ENCODE measurements at places on chromosomes 11 and 22. TPM values are rescaled to one million over a fixed set of nuclear protein-coding genes. Genes with fewer than 3 reads are reported as not detected.
A peak's percentile ranks its signal among the peaks of the same experiment; 100 is the strongest.

DNA sequence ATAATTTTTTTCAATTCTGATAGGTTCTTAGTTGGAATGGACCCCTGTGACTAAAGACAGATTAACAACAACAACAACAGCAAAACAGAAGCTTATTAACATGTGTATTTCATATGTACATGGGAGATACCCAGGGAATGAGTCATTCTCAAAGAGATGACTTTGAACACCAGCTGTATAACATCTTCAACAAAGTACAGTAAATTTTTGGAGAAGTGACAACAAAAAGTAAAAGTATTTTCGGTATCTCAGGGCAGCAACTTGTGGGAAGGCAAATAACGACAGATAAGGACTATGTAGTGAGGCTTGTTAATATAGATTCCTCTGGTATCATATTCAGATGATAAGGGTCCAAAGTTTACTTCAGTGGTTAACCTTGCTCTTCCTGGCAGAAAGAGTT lies 573.4 kb upstream of the RAG2 start:
- no peak for DNase-seq

DNA sequence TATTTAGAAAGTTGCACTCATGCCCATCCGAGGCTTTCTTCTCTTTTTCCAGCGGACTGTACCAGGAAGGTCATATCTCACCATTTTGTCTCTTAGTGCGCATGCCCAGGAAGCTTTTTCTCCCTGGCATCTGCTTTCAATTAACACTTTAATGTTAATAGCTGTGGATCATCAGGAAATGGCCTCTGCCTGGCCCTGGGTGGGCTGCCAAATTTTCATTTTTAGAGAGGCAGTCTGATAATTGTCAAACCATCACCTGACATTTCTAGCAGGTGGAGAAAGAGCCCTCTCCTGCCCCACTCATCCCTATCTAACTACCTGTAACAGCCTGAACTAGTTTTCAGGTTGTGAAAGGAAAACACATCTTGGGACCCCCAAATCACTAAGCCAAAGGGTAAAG lies 257.4 kb upstream of the LRRC4C start:
- DNase-seq, result no peak

The ADORA2A gene
- polyA plus RNA-seq, result 8.5 TPM

The THY1 gene
- 14.4 TPM for polyA plus RNA-seq

GRCh38 chr11:60118338-60118737 lies 29.9 kb downstream of the MS4A2 start:
- no peak for DNase-seq

GRCh38 chr11:125939081-125939521 lies 6.7 kb upstream of the VSIG10L2 start:
- DNase-seq, result no peak

DNA sequence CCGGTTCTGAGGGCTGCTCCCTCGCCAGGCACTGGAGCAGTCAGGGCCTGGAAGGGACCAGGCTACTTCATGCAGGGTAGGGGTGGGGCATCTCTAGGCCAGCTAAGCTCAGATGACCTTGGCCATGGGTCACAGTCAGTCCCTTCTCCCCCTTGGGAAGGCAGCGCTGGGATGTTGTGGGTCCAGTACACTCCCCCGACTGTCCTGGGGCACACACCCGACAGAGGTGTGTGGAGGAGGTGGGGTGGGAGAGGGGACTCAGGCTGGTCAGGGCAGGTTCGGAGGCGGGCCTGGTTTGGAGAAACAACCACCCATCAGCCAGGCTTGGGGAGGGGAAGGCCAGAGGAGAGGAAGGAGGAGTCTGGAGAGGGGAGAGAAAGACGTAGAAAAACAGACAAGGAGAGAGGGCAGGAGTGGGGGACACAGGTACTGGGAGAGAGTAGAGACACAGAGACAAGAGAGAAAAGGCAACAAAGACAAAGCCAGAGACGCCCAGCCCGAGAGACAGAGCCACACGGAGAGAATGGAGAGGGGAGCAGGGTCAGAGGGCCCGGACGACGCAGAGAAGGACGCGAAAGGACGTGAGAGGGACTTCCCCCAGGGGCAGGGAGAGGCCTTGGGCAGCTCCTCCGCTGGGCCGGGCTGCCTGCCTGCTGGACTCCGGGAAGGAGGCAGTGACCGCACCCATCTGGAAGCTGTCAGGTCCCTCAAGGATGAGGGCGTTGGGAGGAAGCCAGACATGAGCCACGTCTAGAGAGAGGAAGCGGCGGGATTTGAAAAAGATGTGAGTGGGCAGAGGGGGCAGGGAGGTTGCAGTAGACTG lies 30.6 kb upstream of the TSKU start:
- DNase-seq, result peak; percentile 93

- DNase-seq, result no peak
These were observed 71.8 kb upstream of the TEAD1 start for GRCh38 chr11:12602421-12602820.

DNA sequence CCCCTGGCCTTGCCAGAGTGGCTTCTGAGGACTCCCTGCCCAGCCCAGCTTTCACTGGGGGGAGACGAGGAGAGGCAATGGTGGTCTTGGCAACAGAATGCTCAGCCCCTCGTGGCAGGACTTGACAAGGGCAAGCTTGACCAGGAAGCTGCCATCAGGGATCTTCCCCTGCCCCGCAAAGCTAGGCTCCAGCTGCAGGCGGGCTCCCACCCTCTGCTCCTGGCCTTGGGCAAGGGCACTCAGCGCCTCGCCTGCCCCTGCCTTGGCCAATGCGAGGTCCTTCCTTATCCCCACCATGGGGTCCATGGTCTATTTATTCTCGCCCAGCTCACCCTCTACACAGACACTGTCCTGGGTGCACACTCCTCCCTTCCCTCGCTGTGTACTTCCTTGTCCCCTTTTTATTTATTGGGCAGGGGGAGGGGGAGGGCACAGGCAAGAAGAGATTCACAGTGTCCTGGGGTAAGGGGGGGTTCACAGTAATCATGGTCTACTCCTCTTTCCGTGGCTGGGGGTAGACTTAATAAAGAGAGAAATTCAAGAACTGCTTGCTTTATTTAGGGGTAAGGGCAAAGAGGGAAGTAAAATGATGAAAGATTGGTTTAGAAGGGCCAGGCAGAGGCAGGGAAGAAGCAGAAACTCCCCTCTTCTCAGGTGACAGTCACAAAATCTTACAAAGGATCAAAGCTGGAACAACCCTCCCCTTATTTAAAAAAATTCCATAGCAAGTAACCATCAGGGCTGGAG lies 1.6 kb downstream of the GPHA2 start:
- no peak for DNase-seq

DNA sequence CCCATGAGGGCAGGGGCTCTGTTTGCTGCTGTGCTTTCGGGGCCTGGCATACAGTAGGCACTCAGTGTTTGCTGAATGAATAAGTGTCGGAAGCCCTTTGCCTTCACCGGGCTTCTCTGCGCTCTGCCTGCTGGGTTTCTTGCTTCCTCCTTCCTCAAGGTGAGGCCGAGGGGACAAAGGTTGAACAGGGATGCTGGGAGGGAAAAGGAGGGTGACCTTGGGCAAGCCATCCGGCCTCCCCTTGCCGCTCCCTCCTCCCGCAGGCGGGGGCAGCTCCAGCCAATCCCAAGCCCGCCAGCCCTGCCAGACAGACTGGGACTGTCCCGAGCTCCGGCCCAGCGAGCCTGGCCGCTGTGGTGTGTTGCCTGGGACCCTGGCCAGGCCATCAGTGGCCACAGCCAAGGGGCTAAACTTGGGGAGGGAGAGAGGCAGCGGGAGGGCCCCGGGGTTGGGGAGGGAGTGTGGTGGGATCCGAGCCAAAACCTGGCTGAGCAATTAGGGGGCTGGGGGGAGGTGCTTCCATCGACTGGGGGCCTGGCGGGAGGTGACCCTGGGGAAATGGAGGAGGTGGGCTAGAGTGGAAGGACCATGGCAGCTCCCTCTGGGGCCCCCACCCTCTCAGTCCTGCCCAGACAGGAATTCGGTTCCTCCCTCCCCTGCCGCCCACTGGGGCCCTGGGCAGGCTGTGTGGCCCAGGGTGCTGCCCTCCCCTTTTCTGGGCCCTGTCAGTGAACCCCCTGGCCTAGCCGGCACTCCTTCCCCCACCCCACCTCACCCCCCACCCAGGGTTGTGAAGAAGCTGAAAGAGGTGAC lies 3.4 kb upstream of the RCOR2 start:
- peak; percentile 67 for DNase-seq

- no peak for DNase-seq
These were observed 30.0 kb downstream of the NAT10 start for GRCh38 chr11:34135439-34135838.

The SLC39A13 gene
- polyA plus RNA-seq, result 80.5 TPM

DNA sequence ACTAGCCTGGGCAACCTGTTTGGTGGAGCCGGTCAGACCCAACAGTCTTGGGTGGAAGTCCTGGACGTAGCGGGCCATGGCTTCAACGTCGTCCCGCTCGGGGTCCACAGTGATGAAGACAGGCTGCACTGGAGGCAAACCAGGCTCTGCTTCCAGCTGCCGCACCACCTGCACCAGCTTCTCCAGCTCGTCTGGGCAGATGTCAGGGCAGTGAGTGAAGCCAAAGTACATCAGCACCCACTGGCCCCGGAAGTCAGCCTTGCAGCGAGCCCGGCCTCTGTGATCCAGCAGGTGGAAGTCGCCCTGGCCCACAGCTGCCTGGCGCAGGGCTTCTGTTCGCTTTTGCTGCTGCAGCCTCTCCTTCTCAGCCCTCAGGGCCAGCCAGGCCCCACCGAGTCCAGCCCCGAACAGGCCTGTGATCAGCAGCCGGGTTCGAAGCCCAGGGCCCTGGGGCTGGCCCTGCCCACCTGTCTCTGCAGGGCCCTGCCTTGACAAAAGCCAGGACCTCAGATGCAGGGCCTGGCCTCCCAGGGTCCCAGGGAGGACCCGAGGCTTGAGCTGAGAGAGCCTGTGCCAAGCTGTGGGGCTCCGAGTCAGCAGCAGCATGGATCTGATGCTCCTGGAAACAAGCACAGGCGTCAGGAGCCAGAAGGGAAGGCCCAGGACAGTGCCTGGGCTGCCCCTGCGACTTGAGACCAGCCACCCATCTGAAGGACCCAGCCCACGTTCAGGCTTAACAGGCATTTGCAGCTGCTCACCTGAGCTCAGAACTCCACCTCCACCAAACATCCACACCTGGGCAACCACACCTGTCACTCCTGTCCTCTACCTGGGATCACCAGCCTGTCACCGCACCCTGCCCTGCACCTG lies 1.4 kb downstream of the SCO2 start:
- no peak for DNase-seq

- no peak for DNase-seq
These were observed 15.7 kb upstream of the PAX6 start for GRCh38 chr11:31826536-31827438.

- DNase-seq, result peak; percentile 45
These were observed 121.9 kb downstream of the ARHGAP42 start for GRCh38 chr11:100808904-100809491.

GRCh38 chr22:35563211-35563610 lies 22.6 kb downstream of the RASD2 start:
- no peak for DNase-seq

DNA sequence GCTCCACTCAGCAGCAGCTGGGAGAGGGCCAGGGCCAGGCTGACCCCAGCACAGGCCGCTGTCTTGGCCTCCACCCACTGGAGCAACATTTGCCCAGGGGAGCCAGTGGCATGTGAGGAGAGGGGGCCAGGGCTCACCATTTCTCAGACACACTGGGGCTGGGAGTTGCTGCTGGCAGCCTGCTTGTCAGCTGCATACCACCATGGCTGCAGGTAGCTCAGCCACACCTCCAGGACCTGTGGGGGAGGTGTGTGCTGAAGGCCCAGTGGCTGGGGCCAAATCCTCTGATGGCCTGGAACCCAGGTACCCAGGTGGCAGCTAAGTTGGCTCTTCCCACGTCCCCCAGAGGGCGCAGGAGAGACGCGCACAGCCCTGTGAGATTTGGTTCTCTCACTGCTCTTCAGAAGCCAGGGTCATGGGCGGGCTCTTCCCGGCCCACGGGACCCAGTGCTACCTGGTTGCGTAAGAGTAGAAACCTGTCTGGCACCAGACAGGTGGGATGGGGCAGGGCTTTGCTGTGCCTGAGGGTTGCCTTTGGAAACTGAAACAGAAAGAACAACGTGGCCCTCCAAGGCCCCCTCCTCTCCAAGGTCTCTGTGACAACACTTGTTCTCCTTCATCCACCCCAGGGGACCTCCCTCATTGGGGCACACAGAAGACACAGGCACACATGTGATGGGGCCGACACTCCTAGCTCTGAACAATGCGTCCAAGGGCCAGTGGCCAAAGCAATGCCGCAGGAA lies 98.8 kb downstream of the MED15 start:
- peak; percentile 57 for DNase-seq

The TMPRSS4 gene
- 0.24 TPM for polyA plus RNA-seq

DNA sequence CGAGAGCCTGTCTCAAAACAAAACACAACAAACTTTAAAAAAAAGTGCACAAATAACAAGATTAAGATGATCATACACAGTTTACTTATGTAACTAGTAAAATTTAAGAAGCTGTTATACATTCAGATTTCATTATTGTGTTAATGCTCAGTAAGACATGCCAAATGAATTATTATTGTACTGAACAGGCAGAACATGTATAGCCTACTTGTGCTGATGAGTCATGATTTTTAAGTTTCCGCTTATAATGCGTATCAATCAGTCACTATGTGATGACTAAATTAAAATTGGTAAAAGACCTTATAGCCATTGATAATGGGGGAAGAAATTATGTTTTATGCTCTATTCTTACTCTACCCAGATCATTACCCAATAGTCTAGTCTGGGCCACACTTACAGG lies 20.5 kb upstream of the EXPH5 start:
- no peak for DNase-seq

- no peak for DNase-seq
These were observed 1.7 kb upstream of the SLC25A1 start for GRCh38 chr22:19180234-19180633.

DNA sequence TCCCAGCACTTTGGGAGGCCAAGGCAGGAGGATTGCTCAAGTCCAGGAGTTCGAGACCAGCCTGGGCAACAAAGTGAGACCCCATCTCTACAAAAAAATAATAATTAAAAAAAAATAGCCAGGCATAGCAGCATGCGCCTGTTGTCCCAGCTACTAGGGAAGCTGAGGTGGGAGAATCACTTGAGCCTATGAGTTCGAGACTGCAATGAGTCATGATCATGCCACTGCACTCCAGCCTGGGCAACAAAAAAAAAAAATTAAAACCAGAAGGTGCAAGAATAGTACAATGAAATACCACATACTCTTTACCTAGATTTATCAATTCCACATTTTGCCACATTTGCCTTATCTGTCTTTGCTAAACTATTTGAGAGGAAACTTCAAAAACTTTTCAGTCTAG lies 8.2 kb downstream of the DPF2 start:
- no peak for DNase-seq

The RAG1 gene
- 0.17 TPM for polyA plus RNA-seq

GRCh38 chr22:37278261-37278660 lies 4.0 kb upstream of the CYTH4 start:
- DNase-seq, result no peak

GRCh38 chr11:44627911-44628729 lies 62.7 kb downstream of the CD82 start:
- peak; percentile 92 for DNase-seq

All from adrenal gland (tissue), 19 donors.